Chondrocyte (in vitro differentiated cells): ENCODE measurements at places on chromosomes 4 and X.

DNA sequence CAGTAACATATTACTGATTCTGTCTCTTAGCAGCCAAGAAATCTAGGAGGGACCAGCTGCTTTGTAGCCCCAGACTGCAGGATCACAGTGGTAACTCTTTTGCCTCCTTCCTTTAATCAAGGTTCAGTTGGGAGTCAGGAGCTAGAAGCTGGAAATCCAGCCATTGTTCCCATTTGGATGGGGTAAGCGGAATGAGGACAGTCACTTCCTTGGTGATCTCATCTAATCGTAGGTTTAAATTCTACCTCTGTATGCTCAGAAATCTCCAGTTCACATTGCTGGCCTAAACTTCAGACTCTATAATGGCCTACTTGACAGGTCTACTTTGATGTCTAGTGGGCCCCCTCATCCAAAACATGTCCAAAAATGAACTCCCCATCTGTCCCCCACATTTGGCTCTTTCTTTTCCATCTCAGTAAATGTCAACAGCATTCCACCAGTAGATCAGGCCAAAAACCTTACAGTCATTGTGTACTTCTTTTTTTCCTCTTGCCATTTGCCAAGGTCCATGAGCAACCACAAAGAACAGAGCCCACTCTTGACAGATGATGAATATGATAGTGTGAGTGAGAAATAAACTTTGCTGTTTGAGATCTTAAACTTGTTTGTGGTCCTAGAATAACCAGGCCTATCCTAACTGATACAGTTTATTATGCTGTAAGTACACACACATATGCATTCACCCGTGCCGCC is 40.1 kb downstream of the WWC2 start:
- DNase-seq: no peak

GRCh38 chr4:104942990-104943743 is 203.5 kb upstream of the TET2 start:
- no peak for DNase-seq

GRCh38 chr4:120202222-120202621 is 135.6 kb upstream of the MAD2L1 start:
- no peak for DNase-seq

GRCh38 chr4:156638925-156639605 is 332.5 kb downstream of the PDGFC start:
- DNase-seq: no peak

DNA sequence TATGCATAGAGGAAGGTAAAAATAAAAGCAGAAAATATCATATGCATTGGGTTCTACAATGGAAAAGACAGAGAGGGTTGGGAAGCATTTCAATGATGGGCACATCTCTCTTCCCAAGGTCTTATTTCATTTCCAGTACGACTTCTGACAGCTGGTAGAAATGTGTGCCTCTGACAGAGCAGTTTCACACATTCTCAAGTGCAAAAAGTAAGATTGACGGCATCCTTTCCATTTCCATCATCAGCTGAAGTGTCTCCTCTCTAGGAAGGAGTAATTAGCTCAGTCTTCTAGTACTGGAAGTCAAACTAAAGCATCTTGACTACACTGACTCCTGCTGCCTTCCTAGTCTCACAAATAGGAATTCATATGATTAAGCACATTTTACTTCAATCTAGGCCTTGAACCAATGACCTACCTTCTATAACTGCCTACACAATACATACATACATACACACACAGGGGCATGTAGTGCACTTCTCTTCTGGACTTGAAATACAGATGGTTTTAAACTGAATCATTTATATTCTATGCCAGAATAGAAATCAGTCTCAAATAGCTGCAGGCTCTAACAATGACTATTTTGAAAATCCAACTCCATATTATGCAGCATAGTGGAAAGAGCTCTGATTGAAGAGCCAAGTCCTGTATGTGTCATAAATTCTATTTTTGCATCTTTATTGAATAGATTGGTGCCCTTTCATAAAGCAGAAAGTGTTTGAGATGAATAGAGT is 473.4 kb downstream of the INPP4B start:
- no peak for DNase-seq

- DNase-seq: no peak
Observed at GRCh38 chr4:141884070-141884469, 247.7 kb downstream of the IL15 start.

DNA sequence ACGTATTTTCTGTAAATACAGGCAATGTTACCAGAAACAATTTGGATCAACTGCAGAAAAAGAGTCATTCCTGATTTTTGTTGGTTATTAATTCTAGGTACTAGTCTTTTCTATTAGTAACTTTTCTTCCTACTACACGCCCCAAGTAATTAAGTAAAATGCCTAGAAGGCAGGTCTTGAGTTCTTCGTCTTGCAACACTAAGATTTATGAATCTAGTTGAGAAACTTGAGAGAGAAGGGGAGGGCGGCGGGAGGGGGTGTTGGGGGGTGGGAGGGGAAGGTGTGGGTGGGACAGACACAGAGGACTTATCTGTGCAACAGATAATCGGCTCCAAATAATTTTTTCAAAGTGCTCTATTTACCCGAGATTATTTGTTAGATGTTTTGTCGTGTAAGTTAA is 3.0 kb downstream of the RAP2C start:
- no peak for DNase-seq

- no peak for DNase-seq
Observed at GRCh38 chr4:31194823-31195222, 474.7 kb downstream of the PCDH7 start.

GRCh38 chrX:126655061-126655460 is 102.4 kb upstream of the DCAF12L1 start:
- no peak for DNase-seq

DNA sequence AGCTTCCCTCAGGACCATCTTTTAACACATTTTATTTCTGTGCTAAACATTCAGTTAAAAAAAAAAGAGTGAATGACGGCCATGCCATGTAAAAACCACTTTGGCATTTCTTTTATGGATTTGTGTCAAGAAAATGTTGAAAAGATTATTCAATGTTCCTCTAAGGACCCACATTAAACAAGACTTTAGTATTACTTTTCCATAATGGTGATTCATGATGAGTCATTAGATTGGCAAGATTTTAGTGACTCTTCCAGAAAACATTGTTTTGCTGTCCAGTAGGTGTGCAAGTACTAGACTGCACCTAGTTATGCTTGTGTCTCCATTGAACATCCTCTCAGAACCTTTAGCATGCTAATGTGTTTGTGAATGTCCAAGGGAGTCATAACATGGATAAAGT is 748.6 kb downstream of the STPG2 start:
- no peak for DNase-seq

DNA sequence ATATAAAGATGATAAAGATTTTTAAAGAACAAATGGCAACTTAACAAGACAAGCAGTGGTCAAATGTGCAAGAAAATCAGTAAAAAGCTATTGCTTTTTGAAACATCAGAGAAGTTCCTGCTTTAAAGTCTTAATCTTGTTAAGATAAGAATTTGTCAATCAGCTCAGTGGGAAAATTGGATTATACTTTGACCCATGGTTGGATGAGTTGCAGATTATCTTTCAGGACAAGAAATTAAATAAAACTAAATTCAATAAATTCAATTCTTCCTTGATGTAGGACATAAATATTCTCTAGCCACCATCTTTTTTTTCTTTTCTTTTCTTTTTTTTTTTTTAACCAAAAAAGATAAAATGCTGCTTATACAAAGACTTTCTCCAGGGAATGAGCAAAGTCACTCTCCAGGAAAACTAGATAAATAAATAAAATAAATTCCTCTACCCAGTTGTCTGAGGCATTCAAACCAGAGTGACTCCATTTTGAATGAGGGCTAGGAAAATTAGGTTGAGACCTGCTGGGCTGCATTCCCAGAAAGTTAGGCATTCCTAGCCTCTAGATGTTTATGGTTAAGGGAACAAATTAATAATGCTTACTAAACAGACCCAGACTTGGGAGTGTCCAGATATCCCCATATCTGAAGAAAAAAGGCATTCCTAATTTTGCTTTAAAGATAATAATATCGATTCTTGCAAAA is 211.2 kb downstream of the SNCA start:
- DNase-seq: no peak

DNA sequence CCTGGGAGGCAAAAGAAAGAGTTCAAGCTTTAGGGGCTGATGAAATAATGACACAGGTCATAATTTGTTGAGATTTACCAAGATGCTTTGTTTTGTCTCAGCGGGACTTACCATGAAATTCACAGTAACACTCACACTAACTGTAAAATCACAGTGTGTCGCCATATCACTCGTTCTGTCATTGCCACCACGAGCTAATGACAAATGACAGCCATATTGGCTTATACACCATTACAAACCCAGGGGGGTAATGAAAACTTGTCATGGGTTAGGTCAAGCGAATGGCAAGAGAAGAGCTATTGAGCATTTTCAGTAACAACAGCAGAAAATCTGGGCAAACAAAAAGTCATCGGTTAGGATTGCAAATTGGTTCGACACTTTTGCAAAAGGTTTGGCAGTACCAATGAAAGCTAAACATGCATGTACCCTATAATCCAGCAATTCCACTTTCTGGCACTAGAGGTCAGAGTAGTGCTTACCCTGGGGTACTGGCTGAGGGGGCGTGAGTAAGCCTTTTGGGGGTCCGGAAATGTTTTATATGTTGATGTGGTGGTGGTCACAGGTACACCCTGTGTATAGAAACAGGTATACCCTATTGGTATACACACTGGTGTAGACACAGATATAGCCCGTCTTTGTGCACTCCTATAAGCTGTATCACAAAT is 83.9 kb upstream of the RAI2 start:
- no peak for DNase-seq

GRCh38 chr4:93289831-93290230 is 538.7 kb upstream of the ATOH1 start:
- DNase-seq: no peak

DNA sequence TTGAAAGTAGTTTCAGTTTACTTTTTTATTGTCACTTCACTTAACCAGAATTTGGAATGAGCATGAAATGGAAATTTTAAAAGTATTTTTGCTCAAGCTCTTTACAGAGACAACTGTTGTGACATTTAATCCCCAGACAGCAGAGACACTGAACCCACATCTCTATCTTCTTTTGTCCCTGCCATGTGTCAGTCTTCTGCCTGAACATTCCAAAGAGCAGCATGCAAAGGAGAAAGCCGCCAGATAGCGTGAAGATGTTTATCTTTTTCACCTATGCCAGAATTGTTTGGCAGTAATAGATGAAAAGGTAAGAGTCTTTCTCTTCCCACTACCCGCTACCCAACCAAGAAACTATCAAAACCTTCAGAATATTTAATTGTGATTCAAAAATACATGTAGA is 46.8 kb downstream of the NDNF start:
- DNase-seq: no peak

GRCh38 chr4:122716825-122717448 is 15.6 kb upstream of the BBS12 start:
- DNase-seq: no peak

DNA sequence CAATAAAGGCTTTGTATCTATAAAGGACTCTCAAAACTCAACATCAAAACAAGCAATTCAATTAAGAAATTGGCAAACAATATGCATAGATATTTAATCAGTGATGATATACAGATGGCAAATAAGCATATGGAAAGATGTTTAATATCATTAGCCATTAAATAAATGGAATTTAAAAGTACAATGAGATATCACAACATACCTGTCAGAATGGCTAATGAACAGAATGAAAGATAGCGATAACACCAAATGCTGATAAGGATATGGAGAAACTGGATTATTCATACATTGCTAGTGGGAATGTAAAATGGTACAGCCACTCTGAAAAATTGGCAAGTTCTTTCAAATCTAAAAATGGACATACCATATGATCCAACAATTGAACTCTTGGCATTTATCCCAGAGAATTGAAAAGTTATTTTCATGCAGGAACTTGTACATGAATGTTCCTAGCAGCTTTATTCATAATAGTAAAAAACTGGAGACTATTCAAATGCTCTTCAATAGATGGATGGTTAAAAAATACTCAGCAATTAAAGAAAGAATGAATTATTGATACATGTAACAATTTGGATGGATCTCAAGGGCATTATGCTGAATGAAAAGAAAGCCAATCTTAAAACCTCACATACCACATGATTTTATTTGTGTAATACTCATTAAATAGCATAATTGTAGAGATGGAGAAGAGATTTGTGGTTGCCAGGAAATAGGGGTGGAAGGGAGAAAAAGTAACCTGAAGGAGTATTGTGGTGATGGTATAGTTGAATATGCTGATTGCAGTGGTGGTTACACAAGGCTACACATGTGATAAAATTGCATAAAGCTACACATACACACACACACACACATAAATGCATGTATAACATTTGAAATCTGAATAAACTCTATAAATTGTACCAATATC is 45.9 kb upstream of the ALG13 start:
- DNase-seq: no peak
